Esophagus squamous epithelium (tissue), 5 donors: ENCODE measurements at places on chromosomes 6 and 20. TPM values are rescaled to one million over a fixed set of nuclear protein-coding genes. Genes with fewer than 3 reads are reported as not detected.

DNA sequence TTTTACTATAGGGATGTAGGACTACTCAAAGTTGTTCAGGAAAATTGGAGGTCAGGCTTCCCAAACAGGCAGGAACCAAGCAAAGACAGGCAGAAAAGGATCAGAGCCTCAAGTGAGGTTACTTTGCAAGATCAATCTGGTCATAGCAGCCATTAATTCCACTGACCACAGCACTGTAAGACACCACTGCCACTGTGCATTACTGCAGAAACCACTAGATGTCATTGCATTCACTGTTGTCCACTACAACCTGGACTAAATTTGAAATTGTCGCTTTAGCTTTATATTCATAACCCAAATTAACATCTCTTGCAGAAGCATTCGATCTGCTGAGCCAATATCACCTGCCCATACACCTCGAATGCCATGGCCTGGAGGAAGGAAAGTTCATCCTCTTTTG is 126.9 kb upstream of the UFL1 start:
- no peak overlapping the region for H3K27ac ChIP-seq
- no peaks in the 10 kb centered on the region for H3K36me3 ChIP-seq
- H3K4me3 ChIP-seq: no peak overlapping the region

GRCh38 chr6:23532227-23532626 is 593.8 kb upstream of the NRSN1 start:
- no peaks in the 10 kb centered on the region for H3K4me1 ChIP-seq
- no peak overlapping the region for H3K4me3 ChIP-seq
- DNase-seq: no peak
- no peak overlapping the region for H3K27ac ChIP-seq
- no peaks in the 10 kb centered on the region for H3K36me3 ChIP-seq
- no peaks in the 10 kb centered on the region for H3K27me3 ChIP-seq

DNA sequence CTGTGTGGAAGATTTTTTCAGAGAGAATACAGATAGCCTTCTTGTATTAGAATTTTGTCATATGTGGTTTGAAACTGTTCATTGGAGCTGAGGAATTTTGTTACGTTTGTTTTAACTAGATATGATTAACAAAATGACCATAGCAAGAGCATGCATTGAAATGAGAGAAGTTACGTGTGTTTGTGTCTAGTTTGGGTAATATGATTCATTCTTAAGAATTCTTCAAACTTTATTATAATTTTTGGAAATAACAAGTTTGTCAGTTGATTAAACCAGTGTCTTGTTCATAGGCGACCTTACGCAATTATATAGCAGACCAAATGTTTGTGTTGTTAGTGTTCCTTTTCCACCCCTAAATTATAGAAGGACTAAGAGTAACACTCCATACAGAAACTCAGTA is 5.5 kb downstream of the GMNN start:
- H3K27ac ChIP-seq: no peak overlapping the region
- no peak overlapping the region for H3K4me3 ChIP-seq
- H3K36me3 ChIP-seq: peaks cover 3% of the 10 kb centered on the region
- no peak for DNase-seq
- peaks cover 9% of the 10 kb centered on the region for H3K4me1 ChIP-seq

IMPG1 gene
- not detected for total RNA-seq

NR2E1 gene
- total RNA-seq: not detected
